H54 (cell line): ENCODE measurements at places on chromosomes 3 and 15.
A peak's percentile ranks its signal among the peaks of the same experiment; 100 is the strongest.

- DNase-seq, result no peak
These were observed 2.2 kb downstream of the THBS1 start for GRCh38 chr15:39582977-39583595.

GRCh38 chr3:40930756-40931155 lies 268.5 kb upstream of the CTNNB1 start:
- no peak for DNase-seq

DNA sequence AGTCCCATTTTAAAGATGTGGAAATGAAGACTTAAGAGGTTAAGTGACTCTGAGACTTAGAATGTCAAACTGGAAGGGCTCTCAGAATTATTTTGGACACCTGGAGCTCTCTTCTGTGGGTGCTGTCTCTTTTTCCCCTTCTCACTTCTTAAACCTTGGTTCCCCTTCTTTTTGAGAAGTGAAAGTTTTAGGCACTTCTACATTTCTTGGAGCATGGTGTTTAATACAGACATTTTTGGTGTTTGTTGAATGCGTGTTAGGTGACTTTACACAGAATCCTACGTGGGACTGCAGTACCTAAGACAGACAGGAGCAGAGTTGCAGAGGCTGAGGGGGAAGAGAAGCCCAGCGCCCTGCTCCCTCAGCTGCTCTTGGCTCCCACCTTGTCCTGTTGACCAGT lies 133.3 kb downstream of the MDFIC2 start:
- no peak for DNase-seq

DNA sequence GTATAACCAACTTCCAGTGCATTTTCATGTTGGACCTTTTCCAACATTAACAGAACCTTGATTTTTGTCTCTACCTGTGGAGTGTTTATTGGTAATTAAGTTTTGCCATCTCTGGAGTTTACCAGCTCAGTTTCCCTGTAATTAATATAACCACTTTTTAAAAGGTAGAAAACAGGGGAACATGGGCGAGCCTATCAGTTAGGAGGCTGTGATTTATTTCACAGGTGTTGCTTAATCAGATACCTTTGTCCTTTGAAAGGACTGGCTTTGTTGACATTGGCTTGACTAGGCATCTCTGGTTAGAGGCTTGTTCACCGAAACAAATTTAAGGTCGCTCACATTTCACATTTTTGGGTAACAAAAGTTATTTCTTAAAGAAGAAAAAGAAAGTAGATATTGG lies 622 bp downstream of the NAALADL2 start:
- DNase-seq, result no peak

DNA sequence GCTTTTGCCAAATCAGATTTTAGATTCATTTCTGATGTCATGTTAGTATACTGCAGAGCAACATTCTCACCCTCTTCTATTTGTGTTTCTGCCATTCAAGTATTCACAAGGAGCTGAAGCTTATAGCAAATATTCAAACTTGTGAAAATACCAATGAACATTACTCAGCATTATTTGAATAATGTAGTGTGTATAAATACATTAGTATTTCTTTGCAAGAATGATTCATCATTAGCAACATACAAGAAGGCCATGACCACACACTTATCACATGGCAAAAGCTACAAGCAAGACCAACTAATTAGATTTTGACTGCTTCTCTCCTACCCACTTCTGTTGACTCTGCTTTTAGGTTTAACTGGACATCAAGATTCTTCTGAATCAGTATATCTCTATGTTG lies 124.9 kb downstream of the IGSF11 start:
- DNase-seq, result no peak

- peak; percentile 11 for DNase-seq
These were observed 40.2 kb downstream of the TRANK1 start for GRCh38 chr3:36904641-36905040.

DNA sequence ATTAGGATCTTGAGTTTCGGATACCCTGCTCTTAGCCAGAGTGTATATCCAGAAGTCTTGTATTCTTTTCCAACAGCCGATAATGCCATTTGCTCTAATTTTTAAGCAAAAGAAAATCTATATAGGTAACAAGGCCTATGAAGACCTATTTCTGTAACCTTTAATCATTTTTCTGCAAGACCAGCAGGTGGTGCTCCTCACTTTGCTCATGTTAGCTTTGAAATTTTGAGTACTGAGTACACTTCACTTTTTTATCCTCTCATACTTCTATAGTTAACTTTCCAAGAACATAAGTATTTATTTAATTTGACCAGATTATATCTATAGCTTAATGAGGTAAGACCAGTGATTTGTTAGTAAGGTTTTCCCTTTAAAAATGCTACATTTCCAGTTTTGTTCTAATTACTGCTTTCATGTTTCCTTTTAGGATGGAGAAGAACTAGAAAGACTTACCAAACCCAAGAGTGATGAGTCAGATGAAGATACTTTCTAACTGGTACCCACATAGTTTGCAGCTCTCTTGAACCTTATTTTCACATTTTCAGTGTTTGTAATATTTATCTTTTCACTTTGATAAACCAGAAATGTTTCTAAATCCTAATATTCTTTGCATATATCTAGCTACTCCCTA lies 20.5 kb downstream of the SLC35A5 start:
- no peak for DNase-seq

DNA sequence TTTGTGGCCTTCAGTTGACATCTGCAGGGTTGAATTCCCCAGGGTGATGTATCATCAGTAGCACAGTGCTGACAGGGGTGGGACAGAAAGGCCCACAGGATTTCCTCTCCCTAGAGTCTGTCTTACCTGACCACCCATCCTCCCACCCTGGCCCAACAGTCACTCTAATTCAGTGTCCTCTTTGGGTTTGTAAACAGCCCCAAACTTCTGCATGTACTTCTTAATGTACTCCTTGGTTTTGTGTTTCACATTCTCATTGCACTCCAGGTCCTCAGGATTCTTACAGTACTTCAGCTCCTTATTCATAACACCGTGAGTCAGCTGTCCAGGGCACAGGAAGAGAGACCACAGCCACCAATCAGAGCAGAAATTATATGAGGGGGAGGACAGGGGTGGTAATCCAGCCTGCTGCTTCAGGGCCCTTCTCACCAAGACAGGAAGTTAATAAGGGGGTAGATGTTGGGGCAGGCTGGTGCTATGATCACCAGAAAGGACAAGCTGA lies 37.5 kb downstream of the NBEAL2 start:
- DNase-seq, result peak; percentile 92

DNA sequence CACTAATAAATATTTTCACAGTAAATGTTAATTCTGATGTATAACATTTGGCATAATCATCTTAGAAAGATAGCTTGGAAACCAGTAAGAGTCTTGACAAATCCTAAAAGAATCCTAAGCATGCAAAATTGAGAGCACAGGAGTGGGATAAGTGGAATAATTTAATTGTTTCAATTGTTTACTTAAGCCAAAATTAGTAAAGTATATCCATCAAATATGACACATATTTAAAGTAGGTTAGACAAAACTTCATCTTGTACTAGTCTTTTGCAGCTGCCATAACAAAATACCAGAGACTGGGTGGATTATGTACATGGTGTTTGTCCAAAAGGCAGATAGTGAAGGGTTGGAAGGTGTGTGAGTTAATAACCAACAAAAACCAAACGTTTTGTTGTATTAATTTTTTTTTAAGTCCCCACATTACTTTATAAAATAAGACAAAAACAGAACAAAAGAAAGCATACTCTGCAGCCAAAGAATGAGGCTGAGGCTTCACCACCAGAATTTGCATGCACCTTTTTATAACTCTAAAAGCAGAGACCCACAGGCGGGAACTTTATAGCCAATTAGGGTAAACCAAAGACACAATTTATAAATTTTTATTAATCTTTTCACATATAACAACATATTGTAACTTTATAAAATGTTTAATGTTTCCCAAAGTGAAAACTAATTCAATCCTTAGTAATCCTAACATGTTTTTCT lies 41.9 kb upstream of the CD200R1L start:
- no peak for DNase-seq

DNA sequence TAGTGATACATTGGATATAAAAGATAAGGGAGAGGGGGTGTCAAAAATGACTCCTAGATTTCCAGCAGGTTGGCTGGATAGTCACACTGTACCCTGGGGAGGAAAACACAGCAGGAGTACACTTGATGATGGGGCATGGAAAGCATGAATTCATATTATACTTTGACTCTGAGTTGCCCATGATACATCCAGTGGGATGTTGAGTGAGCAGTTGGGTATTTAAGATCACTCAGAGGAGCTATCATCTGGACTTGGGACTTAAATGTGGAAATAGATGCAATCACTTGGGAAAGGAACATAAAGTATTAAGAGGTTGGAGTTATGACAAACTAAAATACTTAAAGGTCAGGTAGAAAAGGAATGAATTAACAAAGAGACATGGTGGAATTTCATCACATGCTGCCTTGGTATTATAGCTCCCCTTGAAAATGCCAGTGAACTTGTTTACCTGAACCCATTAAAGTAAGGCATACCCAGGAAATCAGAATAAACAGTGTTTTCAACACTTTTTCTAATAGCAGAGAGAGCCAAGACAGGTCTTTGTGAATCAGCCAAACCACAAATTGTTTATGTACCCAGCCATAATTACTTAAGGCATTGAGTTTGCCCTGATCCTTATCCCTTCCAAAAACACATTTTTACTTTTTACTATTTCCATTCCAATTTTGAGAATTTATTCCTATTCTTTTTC lies 49.9 kb upstream of the ABI3BP start:
- no peak for DNase-seq

DNA sequence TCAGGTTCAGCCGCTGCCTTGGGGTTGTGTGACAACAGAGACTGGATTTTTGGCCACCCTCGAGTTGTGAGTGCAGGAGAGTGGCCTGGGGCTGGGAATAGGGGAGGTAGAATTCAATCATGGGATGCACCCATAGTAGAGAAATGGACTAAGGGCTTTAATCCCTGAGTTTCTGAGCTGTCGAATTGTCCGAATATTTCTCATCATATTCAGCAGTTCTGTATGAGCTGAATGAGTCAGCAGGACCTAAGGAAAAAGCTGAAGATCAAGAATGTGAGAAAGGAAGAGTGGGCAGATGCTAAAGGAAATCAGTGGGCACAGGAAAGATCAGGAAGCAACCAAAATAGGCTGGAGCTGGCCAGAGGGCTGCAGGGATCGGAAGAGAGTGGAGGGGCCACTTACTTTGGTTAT lies 44.4 kb upstream of the SACM1L start:
- no peak for DNase-seq

DNA sequence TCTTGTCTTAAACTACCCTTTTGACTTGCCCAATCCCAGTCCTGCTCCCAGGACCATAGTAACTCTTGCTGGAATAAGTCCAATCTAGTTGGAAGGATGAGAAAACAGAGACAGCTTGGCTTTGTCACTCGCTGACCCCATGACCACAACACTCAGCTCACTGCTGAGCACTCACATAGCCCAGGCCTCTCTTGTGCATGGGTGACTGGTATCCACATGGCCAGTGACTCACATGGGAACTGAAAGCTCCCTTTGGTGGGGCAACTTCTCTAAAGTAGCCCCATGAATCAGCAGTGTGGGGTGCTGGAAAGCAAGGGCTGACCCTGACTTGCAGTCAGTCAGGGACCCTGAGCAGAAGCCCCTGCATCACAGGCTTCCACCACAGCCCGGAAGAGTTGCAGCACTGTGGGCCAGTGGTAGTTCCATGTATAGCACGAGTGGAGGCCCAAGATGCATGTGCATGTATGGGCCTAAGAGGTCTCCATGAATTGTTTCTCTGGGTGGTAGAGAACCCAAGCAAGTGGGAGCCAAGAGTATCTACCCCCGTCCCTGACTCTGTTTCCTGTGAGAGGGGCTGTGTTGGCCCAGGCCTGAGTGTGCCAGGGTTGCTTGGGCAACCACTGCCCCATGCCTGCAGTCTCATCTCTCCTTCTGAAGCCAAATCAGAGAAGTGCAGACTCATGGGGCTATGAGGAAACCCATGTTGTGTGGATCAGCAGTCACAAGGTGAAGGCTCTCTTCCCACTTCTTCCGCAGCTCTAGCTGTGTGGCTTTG lies 62.1 kb upstream of the XCR1 start:
- DNase-seq, result peak; percentile 72

- peak; percentile 62 for DNase-seq
These were observed 51.6 kb upstream of the LCTL start for GRCh38 chr15:66617137-66618090.

DNA sequence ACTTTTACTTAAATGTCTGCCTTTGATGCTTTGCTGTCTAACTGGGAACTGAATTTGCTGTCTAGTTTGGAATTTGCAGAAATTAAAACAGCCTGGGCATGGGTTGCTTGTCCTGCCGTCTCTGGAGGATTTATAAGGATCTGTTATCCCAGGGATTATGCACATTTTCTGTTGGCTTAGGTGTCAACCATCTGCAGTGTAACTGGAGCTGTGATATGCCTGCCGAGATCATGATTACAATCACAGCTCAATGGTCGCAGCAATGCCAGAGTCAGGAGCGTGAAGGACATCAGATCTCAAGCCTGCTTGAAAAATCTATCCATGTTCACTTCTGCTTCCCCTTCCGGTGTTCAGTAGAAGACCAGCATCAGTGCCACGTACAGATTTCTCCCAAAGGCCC lies 41.8 kb upstream of the SETMAR start:
- DNase-seq, result no peak

DNA sequence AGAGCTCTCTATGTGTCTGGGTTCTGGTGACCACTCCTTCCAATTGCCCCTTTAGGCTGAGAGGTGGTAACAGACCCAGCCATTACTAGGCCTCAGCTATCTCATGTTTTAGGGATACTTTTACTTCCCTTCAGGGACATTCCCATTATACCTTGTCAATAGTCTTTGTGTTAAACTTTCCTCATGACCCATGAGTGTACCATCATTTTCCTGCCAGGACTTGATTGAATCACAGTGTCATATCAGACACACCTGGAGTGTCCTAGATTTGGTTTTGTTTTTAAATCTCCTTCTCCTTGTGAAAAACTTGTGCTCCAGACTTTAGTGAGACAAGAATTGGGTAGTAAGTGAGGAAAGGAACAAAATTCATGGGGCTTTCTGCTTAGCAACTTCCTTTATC lies 136.6 kb downstream of the KCNAB1 start:
- no peak for DNase-seq

DNA sequence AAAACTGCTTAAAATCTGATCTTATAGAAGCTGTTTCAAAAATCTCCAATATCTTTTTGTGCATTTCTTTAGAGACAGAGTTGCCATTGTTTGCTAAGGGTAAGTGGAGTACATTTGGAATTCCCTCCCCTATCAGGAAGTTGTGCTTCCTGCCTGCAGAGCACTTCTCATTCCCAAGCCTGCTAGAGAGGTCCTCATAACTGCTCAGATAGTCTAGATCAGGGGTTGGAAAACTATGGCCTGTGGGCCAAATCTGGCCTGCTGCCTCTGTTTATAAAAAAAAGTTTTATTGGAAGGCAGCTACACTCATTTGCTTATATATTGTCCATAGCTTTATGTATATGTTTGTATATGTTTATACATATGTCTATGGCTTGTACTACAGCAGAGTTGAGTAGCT lies 333.7 kb upstream of the PROK2 start:
- DNase-seq, result no peak

DNA sequence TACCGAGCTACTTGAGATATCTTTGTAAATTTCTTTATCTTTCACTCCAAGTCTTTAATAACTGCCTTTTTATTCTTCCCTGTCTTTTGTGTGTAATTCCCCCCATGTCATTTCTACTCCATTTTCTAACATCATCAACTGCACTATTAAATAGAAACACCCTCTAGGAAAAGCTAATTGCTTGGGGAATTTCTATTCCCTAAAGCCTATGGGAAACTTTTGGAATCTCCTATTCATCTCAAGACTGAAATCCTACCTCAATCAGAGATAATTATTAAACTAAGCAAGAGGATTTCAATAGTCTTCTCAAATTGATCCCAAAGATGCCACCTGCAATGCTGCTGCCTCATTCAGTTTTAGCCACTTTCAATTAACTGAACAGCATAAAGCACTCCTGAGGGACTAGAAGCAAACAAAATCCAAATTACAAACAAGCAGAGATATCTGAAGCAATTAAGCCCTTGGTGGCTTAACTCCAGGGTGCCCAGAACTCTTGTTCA lies 598.7 kb downstream of the IGSF11 start:
- DNase-seq, result no peak
